ENCODE measurements at places on chromosomes 4 and X.

DNA sequence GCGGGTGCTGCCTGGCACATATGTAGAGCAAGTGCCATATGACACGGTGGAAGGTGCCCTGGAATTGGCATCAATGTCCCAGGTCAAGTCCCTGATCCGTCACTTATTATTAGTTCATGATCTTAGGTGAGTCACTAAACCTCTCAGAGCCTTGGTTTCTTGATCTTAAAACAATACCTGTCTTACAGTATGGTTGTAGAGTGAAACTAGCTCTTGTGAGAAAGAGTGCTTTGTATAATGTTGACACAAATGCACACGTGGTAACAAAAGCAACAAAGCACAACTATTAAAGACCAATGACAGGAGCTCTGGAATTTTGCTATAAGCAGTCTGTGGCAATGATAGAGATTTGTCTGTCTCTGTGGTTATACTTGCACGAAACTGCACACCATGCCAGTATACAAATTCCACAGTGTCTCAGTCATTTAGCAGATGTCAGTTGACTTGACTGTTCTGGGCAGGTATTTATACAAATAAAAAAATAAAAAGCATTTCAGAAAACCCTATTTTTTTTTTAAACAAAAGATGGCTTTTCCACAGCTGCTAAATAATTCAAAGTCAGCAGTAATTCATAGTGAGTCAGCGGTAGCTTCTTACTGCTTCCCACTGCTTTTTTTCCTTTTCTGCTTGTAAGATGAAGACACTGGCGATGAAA is 19.7 kb upstream of the ACSL1 start:
- DNase-seq, result no peak

DNA sequence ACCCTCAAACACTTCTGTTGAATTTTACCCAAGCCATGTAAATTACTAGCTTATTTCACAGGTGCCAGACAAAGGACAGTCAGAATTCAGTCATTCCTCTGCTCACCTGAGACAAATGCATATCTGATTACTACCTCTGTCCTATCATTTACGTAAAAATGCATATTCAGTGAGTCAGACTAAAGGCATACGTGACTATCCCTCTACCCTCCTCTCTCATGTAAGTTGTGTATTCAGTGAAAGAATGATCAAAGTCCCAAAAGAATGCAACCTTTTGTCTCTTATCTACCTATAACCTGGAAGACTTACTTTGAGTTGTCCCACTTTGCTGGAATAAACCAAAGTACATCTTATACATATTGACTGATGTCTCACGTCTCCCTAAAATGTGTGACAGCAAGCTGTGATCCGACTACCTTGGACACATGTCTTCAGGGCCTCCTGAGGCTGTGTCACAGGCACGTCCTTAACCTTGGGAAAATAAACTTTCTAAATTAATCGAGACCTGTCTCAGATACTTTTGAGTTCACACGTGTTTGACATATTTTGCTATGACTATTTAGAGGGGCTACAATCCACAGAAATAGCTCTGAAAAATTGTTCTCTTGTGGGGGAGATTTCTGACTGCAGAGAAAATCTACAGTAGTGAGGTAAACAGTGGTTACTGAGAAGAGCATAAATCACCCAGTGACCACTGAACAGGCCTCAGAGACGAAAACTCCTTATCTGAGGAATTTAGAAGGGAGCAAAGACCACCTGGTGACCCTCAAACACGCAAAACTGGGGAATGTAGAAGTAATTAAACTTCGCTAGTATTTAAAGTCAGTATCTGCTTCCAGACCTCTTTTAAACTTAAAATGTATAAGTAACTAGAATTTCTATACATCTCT is 1575.8 kb downstream of the STIM2 start:
- no peak for DNase-seq

GRCh38 chr4:185205697-185206342 is 2.0 kb upstream of the CFAP97 start:
- DNase-seq, result no peak

GRCh38 chr4:161555689-161556660 is 607.8 kb downstream of the FSTL5 start:
- DNase-seq, result no peak

- no peak for DNase-seq
Observed at GRCh38 chr4:101660607-101661006, 129.9 kb upstream of the BANK1 start.

DNA sequence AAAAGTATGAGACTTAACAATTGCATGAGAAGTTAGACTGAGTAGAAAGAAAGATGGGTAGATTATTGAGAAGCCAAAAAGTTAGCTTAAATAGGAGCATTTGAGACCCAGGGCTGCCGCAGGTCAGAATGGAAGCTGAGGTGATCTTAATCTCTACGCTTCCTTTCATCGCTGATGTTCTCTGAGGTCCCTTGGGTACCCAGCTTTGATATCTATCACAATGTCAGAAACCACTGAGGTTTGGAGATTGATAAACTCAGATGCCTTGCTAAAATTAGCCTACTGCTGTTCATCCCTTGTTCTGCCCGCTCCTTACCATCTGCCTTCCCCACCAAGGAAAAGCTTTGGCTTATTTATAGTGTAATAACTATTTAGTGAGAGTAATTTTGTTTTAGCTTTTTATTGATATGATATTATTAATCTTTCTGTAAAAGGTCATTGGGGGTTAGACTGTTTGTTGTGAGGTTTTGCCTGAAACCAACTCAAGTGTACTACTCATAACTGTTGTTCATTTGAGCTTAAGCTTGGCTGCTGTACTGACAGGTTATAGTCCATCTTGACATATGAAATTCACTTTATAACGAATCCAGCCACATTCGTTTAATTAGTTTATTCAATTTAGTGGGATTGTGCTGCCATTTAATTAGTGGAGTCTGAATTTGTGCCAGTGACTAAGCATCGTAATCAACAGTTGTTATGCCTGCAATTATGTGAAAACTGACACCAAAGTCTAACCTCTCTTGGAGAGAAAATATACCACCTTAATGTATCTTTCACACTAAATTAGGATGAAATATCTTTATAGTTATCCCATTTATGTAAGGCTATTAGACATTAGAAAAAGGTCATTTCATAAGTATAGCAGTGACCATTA is 15.1 kb downstream of the MCUB start:
- no peak for DNase-seq

DNA sequence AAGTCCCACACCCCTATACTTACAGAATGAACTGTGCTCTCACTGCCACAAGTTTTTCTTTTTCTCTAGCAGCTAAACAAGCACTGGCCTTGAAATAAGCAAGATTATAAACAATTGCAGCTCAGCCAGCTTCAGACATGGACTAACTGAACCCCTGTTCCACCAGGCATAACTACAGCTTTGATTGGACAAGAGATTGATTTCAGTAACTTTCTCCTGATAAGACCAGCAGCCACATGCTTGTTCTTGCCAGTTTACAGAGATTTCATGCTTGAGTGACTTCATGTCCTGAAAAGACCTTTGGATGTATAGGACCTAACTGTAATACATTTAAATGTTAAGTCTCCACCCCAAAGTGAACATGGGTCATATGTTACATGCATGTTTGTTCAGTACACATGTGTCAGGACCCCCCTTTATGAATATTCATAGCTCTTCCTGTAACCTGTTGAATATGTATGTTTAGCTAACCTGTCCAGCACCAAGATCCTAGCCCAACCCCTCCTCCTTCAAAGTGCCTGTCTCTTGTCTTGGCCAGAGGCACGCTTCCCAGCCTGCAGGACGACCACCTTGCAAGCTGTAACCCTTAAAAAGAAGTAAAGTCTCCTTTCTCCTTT is 27.9 kb downstream of the ZNF275 start:
- no peak for DNase-seq

- DNase-seq, result no peak
Observed at GRCh38 chr4:136009258-136009832, 1522.9 kb downstream of the PCDH18 start.

GRCh38 chrX:137684591-137684990 is 118.7 kb downstream of the ZIC3 start:
- no peak for DNase-seq

GRCh38 chrX:51956441-51956840 is 63.0 kb downstream of the MAGED1 start:
- DNase-seq, result no peak

- no peak for DNase-seq
Observed at GRCh38 chrX:112521676-112522075, 158.1 kb downstream of the LHFPL1 start.

DNA sequence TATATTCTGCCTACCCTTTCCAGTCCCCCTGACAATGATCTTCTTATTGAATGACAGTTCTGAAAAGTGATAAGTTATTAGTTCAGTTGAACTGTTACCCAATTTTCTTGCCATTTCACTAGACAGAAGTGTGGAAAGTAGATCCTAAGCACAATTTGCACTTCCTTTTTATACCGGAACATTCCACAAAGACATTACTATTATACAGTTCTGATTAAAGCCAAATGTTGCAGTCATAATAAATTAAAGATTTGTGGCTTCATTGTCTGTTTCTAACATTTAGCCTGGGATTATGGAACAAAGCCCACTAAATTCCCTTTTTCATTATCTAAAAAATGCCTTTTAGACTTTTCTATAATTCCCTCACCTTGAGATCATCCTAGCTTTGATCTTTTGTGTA is 13.8 kb downstream of the SH3BGRL start:
- no peak for DNase-seq

DNA sequence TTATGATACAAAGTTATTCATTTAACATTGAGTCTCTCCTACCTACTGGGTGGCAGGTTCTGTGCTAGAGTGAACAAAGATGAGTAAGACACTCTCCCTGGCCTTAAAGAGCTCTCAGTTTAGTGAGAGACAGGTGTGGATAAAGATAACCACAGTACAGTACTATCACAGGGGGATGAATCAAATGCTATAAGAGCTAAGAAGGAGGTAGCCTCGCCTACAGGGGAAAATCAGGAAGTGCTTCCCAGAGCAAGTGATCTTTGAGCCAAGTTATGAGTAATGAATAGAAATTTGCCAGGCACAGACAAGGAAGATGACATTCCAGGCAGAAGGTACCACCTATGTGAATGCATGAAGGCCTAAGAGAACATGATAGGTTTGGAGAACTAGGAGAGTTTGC is 3.4 kb upstream of the IGBP1 start:
- no peak for DNase-seq

DNA sequence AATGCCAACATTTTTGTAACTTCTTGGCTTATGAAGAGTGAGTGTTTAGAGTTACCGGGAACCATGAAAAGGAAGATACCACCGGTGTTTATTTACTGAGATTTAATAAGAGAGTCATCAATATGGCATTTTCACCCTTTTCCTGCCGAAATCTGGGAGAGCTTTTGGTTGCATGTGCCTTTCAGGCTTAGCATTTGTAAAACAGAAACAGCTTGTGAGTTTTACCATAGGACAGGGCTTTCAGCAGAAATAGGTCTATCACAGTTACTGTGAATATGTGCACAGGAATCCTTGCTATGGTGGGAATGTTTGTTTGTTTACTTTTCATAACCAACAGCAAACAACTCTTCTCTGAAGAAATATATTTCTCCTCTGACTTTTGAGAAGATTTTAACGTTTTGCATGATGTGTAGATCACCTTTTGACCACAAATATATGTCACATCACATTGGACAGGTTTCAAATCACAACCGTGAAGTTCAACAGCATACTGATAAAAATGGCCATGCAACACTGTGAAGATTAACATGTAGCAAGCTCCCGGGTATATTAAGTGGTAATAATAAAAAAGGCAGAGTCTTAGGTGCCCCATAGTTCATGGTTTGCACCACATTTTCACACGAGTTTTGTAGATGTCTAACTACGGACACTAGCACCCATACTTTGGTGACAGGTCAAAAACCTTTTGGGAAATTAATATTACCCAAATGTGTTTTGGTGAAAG is 21.3 kb downstream of the ARHGAP24 start:
- DNase-seq, result no peak

DNA sequence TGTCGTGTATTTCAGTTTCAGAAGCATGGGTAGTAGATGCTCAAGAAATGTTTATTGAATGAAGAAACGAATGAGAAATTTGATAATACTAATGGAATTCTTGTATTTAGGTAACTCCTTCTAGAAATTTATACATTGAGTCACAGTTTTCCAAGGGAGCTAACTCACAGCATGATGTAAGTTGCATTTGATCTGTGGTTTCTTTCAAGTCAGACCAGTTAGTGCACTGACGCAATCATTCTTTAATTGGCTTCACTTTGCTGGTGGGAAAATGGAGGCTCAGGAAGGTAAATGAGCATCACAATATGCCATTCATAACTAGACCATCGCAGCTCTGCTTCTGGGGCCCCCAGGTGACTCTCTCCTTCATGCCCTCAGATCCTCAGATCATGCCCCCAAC is 17.3 kb upstream of the CWH43 start:
- no peak for DNase-seq

- no peak for DNase-seq
Observed at GRCh38 chrX:113802837-113803236, 781.0 kb upstream of the HTR2C start.

DNA sequence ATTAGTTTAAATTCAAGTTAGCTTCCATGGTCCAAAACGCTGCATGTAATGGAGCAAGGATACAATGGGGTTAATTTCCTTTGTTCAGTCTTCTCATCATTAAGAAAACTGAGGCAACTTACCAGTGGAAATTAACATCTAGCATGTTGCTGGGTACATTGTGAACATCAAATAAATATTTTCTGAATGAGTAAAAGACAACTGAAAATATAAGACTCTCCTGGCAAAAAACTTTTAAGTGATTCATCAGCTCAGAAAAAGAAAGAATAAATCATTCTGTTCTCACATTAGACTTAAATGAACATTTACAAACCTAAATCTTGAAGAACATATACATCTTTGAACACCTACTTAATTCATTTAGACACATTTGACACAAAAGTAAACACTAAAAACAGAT is 138.4 kb upstream of the ETNPPL start:
- no peak for DNase-seq

DNA sequence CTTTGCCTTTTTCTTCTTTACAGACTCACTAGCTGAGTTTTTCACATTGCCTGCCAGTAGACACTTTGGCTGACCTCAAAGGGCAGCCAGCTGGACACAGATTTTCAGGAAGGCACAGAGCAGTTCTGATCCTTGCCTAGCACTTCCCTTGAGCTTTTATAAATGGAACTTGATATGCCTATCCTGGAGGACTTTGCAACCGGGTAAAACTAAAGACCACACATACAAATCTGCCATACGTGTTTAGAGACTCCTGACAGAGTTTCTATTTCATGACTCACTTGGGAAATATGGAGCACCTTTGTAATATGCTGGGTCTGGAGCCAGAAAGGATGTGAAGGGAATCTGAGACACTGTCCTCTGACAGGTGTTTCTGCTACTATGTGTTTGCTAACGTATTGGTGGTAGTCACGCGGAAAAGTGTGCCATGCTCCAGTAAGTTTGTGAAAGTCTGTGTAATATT is 56.7 kb upstream of the RASSF6 start:
- no peak for DNase-seq

- DNase-seq, result no peak
Observed at GRCh38 chr4:3221996-3222395, 27.0 kb upstream of the MSANTD1 start.

DNA sequence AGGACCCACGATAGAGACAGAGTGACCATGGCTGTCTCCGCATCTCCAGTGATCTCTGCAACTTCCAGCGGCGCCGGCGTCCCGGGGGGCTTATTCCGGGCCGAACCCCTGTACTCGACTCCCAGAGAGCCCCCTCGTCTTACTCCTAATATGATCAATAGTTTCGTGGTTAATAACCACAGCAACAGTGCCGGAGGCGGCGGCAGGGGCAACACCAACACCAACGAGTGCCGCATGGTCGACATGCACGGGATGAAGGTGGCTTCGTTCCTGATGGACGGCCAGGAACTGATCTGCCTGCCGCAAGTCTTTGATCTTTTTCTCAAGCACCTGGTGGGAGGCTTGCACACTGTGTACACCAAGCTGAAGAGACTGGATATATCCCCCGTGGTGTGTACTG is 343 bp downstream of the DACH2 start:
- DNase-seq, result no peak

GRCh38 chr4:104693601-104694201 is 199.0 kb upstream of the CXXC4 start:
- DNase-seq, result no peak

Data from CD4-positive, alpha-beta T cell treated with Interferon alpha-2 for 1 hour (primary cell).